Astrocyte (in vitro differentiated cells and primary cell): ENCODE measurements at places on chromosomes 11 and 22. TPM values are rescaled to one million over a fixed set of nuclear protein-coding genes. Genes with fewer than 3 reads are reported as not detected.

The TSGA10IP gene
- total RNA-seq, result not detected in 2 replicates

DNA sequence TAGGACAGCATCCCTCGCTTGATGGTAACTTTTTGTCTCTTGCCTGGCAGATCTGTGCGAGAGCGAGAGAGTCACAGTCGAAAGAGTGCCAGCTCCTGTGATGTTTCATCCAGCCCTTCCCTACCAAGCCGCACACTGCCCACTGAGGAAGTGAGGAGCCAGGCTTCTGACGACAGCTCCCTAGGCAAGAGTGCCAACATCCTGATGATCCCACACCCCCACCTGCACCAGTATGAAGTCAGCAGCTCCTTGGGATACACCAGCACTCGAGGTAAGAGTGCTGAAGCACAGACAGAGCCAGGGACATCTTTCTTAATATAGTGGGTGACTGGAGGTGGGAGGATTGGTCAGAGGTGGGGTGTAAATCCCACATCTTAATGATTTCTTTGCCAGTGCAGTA lies 61.1 kb downstream of the DEPDC5 start:
- no peak for DNase-seq

The MMP8 gene
- total RNA-seq, result not detected in 2 replicates

The TRIM49 gene
- total RNA-seq, result 0.24 and 0.32 TPM in 2 replicates

GRCh38 chr22:46444390-46444854 lies 93.0 kb downstream of the CELSR1 start:
- DNase-seq, result no peak

DNA sequence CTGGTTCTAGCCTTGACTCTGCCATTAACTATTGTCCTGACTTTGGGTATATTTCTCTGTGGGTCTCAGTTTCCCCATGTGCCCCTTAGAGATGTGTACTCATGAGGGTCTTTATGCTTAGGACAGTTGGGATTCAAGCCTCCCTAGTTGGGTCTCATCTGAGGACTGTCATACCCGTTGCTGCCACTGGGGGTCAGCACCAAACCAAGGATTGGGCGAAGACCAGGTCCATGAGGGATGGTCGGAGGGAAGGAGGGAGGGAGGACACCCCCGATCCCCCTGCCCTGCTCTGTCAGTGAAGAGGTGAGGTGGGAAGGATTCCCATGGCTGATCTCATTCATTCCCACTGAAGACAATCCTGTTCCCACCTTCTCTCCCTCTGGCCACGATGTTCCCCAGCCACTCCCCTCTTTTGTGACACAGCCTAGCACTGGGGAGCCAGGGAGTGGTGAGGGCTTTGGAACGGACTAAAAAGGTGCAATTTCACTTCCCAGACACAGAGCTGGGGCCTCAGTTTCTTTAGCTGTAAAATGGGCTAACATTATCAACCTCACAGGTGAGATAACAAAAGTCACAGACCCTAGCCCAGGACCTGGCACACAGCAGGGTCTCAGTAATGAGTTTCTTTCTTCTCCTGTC lies 12.4 kb upstream of the KLHL35 start:
- no peak for DNase-seq

DNA sequence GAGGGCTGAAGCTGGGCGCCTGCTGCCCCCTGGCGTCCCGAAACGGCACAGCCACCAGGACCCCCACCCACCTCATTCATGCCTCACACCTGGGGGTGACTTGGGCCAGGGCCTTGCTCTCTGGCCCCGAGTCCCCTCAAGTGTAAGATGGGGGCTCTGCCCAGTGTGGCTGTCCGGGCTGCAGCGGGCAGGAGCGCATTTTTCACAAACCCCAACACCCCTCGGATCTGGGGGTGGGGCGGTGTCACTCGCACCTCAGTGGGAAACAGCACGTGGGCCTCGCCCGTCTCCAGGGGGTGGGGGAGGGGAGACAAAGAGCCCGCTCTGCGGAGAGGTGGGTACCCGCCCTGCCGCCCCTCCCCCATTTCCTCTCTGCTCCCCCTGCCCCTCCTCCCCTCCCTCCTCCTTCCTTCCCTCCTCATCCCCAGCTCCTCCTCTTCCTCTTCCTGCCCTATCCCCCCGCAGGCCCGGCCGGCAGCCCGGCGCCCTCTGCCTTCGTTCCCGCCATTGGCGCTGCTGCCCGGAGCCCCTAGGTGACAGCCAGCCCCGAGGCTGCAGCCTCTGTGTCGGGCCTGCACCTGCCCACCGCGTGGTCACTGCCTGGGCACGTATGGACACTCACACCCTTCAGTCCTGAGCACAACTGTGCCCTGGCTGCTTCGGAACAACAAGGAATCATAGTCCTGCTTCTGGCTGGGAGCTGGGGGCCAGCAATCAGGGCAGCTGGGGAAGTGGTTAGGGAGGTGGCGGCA lies 6.8 kb upstream of the CDKN1C start:
- peak; percentile 28 for DNase-seq
